ENCODE measurements at places on chromosomes 3 and 15.

- no peak for DNase-seq
Measured at GRCh38 chr3:167940241-167940640, 155.5 kb downstream of the GOLIM4 start.

DNA sequence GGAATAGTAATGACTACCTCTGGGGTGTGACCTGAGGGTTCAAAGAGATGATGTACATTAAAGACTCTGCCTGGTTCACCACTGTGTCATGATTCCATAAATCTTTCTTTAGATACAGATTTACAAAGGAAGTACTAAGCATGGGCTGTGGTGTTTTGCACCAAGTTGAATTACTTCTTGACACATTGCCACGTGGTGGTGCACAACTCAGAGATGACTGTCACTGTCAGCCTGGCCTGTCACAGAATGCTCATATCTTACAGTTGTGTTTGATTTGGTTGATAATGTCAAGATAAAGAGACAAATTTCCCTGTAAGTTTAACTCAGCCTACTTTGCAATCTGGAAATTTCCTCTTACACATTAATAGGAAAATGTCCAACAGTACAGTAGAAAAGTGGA, 3.2 kb downstream of the CTDSPL start:
- no peak for DNase-seq

GRCh38 chr15:80743189-80743833, 35.9 kb upstream of the CEMIP start:
- DNase-seq = no peak

DNA sequence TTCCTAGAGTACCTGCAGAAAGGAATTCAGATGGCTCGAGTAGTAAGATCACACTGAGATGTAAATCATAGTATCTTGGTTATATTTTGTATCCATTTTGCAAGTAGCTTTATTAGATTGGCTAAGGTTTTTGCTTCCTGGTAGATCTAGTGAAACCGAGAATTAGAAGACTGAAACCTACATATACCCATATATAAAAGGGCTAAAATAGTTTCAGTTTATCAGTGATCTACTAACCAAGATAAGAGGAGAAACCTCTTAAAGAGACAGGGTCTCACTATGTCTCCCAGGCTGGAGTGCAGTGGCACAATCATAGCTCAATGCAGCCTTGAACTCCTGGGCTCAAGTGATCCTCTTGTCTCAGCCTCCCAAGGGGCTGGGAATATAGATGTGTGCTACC, 135.3 kb downstream of the PCCB start:
- no peak for DNase-seq

DNA sequence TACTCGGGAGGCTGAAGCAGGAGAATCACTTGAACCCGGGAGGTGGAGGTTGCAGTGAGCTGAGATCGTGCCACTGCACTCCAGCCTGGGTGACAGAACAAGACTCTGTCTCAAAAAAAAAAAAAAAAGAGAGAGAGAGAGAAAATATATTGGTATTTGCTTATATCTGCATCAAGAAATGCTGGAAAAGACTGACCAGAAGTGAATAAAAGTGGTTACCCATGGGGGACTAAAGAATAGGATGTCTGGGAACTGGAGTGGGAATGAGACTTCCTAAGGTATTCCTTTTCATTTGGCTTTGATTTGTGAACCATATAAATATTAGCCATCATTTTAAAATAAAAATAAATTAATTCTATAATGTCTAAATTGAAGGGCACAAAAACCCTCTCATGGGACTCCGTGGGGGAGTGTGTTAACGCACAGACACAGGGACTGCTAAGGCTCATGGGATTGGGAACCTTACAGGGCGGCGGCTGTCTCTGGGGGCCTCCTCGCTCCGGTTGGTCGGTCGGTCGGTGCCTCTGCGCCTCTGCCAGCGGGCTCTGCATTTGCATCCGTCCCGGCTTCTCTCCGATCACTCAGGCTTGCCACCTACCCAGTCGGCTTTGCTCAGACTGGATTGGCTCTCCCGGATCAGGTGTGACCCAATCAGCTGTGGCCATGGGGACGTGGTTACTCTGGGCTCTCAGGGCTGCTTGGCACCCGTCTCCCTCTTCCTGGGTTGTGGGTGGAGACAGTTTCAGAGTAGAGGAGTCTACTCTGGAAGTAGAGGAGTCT, 12.7 kb upstream of the TSPAN3 start:
- peak; percentile 52 for DNase-seq

DNA sequence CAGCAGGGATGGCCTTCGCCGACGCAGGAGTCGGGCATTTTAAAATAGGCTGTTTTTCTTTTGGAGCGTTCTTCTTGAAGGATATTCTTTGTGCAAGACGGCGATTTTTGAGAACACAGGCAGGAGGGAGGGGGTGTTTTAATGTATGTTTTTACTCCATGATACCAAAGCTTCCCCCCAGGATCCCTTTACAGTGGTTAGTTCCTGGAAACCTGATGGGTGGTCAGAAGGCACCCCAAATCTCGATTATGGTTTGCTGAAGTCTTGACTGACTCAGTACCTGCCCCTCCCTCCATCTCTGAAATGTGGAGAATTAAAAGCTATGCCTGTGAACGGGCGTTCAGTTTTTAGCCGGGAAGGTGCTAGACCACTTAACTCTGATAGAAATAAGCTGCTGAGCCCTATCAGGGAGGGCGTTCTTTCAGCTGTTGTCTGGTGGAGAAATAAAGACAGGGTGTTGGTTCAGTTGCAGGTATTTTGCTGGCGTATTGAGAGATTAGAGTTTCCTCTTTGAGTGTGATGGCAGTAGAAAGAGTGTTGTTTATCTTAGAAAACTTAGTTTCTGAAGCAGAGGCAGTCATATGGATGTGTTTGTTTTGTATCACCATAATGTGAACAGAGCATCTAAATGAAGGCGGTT, 3.4 kb downstream of the IGF1R start:
- no peak for DNase-seq

DNA sequence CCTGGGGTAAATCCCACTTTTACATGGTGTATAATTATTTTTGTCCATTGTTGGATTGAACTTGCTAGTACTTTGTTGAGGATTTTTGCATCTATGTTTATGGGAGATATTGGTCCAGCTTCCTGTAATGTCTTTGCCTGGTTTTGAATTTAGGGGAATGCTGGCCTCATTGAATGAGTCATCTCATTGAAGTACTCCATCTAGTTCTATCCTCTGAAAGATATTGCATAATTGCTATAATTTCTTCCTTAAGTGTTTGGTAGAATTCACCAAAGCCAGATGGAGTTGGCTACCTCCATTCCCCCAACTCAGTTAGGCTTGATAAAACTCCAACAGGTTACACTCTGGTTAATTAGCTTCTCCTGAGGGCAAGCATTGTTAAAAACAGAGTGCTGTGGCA, 237.4 kb upstream of the TGFBR2 start:
- no peak for DNase-seq

GRCh38 chr15:27490867-27491595, 520.0 kb downstream of the GABRG3 start:
- DNase-seq = no peak

- no peak for DNase-seq
Measured at GRCh38 chr3:108599677-108600409, 10.3 kb downstream of the DZIP3 start.

DNA sequence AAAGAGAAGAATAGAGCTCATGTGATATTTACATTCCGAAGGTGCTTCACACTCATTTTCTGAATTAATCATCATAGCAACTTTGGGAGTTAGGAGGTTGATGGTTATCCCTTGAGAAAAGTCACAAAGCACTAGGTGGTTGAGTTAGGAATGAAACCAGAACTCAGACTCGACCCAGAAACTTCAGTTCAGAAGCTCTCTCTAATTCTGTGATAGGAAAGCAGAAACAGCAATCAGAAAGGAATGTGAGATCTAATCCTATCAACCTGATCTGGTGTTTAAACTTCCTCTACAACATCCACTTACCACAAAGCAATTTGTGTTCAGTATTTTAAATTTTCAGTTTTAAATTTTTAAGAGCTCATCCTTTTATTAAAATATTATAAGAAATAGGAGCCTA, 211.2 kb downstream of the CNTN3 start:
- no peak for DNase-seq

DNA sequence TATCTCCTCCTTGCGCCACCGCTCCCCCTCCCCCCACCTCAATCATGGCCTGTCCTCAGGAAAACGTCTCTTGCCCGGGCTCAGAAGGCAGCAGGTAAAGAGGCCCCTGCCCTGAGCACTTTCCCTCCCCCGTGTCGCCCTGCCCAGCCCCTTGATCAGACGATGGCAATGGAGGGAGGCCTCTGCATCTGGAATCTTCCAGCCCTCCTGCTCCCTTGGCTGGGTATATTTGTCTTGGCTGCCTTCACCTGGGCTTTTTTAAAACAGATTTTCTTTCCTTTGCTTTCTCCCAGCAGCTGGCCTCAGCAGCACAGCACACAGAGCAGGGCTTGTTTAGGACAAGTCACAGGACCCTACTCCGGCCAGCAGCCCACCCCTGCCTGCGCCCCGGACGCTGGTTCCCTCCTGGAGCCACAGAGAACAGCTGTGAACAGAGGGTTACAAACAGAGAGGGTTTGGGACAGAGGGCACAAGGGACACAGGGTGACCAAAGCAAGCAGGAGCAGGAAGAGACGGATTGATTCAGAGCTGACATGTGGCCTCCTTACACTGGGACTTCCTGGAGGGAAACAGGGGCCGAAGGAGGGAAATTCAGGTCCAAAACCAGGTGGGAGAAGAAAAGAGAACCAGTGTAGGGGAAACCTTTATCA, 78.7 kb downstream of the ISG20 start:
- DNase-seq = no peak

DNA sequence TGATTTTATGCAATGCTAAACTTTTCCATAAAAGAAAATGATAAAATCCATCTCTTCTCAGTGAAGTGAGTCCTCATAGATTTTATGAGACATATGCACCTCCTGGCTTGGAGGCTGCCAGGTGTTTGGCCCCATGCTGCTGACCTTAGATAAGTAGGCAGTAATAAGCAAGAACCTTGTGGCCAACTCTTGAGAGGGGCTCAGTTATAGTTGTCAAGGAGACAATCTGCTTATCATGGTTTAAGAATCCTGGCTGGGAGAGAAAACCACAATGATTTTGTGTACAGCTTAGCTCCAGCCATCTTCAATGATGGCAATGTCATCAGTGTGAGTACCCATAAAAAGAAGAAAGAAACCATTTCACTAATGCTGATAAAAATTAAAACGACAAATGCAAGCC, 252.1 kb downstream of the CPNE4 start:
- DNase-seq = no peak

DNA sequence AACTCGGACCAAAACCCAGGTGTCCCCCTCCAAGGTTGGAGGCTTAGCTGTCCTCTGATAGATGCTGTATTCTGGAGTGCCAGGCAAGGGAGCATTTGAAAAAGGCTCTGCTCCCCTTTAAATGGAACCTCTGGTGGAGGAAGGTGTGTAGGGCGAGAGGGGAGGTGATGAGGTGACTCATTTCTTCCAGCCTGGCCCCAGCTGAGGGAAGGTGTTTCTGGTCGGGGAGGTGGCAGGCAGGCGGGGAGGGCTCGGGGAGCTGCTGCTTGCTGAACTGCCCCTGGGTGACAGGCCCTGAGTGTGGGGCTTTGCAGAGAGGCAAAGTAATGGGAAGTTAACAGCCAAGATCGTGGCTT, 18.8 kb downstream of the PSTPIP1 start:
- DNase-seq = peak; percentile 85

DNA sequence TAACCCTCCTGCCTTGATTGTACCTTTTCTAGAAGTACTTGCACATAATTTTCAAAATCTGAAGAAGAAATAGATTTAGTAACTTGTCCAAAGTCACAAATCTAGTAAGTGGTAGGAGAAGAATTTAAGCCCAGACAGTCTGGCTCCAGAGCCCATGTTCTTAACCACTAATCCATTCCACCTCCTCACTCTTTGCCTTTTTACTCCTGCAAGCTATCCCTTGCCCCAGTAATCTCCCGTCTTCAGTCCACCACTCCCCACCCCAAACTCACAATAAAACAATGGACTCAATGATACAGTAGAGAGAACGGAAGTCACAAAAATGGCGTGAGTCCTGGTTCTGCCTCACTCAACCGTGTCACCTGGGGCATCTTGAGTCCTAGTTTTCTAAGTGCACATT, 48.7 kb downstream of the SETMAR start:
- no peak for DNase-seq

DNA sequence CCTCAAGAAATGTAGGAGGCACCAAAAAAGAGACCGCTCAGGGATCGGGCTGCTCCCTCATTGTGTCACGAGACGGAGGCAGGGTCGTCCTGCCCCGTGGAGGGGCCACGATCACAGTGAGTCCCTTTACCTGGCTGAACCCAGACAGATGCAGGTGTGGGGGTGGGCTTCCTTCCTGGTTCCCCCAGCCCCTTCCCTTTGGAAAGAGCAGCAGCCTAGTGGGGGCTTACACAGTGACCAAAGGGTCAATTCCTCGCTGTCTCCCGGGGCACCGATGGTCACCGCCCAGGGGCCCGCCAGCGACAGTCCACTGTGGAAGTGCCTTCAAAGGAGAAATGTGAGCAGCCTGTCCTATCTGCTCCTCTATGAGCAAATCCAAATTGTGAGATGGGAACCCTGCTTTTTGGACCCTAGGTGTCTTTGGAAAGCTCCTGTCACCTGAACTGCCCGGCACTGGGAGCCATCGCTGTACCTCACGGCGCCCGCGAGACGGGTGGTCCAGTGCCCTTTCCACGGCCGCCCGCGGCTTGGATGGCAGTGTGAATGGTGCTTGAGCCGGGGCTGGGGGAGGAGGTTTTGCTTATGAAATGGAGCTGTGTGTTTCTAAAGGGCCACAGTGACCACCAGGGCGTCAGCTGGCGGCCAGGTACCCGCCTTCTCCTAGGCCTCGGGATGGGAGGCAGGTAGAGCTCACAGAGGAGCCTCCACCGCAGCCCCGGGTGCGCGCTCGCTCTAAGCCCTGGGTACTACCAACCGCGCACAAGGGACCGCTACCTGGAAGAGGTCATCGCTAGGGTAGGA, 155.7 kb downstream of the KLF13 start:
- no peak for DNase-seq

- no peak for DNase-seq
Measured at GRCh38 chr3:113111011-113111707, 100.2 kb upstream of the BOC start.

GRCh38 chr3:138498991-138499390, 64.6 kb downstream of the ESYT3 start:
- no peak for DNase-seq

GRCh38 chr15:53114960-53115359, 324.8 kb upstream of the ONECUT1 start:
- no peak for DNase-seq

DNA sequence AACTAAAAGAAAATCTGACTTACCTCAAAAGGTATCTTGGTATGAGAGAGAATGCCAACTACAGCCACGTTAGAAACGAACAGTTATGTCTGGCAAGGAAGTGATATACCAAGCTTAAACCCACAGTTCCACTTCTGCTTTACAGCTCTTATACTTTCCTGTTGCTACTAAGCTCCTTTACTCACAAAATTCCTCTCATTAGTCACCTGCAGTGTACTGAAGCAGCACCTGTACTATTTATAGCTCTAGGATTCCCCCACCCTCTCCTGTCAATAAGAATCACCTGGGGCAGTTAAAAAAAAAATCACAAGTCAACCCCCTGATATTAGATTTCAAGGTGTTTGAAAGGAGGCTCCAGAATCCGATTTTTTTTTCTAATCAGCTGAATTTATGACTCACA, 2.9 kb upstream of the TMEM266 start:
- no peak for DNase-seq
